ENCODE measurements at places on chromosomes 4 and X.

DNA sequence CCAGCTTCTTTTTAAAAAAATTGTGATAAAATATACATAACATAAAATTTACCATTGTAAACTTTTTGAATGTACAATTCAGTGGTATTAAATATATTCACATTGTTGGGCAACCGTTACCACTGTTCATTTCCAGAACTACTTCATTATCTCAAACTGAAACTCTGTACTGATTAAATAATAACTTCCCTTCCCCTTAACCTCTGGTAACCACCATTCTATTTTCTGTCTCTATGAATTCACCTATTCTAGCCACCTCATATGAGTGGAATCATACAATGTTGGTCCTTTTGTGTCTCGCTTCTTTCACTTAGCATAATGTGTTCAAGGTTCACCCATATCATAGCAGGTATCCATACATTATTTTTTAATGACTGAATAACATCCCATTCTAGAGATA, 8.3 kb downstream of the GPR50 start:
- no peak for DNase-seq

- DNase-seq = no peak
These were observed 88.5 kb downstream of the PHKA2 start for GRCh38 chrX:18895189-18895951.

- no peak for DNase-seq
These were observed 13.5 kb upstream of the PRPS2 start for GRCh38 chrX:12777670-12778069.

- DNase-seq = no peak
These were observed 570.4 kb upstream of the DIPK2B start for GRCh38 chrX:45771114-45771513.

DNA sequence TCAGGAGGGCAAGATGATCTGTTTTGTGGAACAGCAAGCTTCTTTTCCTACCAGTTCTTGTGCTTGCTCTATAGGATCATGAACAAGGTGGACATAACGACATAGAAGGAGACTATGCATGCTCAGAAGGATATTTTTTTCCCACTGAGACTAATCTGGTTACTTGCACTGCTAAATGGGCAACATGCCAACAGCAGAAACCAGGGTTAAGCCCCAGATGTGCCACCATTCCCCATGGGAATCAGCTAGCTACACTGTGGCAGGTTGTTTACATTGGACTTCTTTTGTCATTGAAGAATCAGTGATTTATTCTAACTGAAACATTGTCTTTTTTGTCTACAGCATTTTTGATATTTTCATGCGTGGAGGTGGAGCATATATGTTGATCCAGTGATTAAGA, 165.6 kb downstream of the C4orf33 start:
- DNase-seq = no peak

DNA sequence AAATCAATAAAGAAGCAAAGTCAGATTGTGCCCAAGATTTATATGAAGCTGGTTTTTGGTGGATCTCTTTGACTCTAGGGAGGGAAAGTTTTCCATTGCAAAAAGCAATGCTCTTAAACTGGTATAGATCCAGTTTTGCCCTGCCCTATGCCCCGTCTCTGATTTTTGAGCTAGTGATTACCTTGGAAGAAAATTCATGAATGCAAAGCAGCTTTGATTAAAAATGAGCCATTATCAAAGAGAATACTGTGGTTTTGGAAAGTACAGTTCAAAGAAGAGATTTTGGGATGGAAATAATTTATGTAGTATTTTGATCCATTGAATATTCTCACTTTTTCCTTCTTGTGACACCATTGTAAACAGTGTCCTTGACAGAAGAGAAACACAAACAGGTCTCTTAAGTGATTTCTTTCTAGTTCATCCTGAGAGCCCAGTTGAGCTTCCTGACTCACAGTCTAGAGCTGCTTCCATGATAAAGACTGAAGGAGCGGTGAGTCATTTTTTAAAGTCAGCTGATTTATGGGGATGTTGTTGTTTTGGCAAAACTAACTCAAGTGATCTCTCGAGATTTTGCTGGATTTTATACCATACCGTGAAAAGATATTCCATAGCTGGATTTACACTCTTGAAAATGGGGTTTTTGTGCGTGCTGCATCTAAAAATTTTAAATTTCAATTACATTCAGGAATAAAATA, 76.7 kb downstream of the AFF1 start:
- DNase-seq = no peak

- DNase-seq = no peak
These were observed 687.1 kb upstream of the MAGEB2 start for GRCh38 chrX:29528281-29528680.
